MV-4-11 (cell line): ENCODE measurements at places on chromosomes 6 and 20.
A peak's percentile ranks its signal among the peaks of the same experiment; 100 is the strongest.

- DNase-seq, result no peak
These were observed 25.3 kb downstream of the RAB44 start for GRCh38 chr6:36722879-36723278.

GRCh38 chr20:61903575-61904340 lies 161.9 kb downstream of the TAF4 start:
- no peak for DNase-seq

- DNase-seq, result no peak
These were observed 1.8 kb downstream of the GATA5 start for GRCh38 chr20:62473717-62474603.

DNA sequence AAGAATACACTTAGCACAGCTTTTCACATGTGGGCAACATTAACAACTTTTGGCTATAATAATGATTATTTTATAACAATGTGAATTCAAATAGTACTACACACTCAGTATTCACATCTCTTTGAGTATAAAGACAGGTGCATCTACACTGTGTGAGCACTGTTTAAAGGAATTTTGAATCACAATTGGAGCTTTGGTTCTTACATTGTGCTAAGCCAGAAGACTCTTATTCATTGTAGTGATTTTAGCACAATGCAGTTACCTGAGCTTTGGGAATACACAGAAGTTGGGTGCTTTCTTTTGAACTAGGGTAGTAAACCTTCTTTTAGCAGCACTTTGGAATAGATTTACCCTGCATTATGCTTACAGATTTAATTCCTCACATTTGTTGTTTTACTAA lies 20.5 kb downstream of the RIMS1 start:
- no peak for DNase-seq

DNA sequence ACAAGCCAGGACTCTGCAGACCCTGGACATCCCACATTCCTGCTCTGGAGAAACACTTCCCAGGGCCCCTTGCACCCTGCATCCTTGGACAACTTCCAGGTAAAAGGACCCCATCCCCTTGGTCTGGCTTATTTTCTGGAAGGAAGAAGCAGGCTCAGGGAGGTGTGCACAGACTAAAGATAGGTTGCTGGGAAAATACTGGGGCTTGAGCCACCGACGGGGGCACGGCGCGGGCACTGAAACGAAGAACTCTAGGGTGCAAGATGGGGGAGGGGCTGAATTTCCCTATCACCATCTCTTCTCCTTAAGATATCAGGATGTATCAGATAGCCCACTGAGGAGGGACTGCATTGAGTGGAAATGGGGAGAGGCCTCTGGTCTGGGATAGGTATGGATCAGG lies 805 bp downstream of the FRS3 start:
- no peak for DNase-seq

DNA sequence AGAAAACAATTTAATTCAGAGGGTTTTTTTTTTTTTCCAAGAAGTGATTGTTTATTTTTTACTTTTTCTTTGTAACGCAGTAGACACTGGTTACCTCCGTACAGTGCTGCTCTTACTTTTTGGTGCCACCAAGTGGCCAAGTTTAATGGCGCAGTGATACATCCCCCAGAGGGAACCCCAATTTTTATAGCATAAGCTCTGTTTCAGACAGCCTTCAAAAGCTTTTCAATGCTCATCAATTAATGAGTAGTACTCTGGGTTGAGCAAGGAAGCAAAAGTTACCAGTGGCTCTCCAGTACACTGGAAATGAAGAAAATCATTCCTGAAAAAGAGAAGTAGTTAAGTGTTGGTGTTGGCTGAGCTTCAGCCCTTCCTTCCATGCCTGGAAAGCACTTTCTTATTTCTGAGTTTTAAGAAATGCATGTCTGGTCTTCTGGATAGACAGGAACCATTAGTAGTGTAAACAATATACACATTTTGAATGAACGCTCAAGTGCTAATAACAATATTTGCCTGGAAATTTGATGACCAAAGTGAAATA lies 129.1 kb upstream of the SMLR1 start:
- no peak for DNase-seq

DNA sequence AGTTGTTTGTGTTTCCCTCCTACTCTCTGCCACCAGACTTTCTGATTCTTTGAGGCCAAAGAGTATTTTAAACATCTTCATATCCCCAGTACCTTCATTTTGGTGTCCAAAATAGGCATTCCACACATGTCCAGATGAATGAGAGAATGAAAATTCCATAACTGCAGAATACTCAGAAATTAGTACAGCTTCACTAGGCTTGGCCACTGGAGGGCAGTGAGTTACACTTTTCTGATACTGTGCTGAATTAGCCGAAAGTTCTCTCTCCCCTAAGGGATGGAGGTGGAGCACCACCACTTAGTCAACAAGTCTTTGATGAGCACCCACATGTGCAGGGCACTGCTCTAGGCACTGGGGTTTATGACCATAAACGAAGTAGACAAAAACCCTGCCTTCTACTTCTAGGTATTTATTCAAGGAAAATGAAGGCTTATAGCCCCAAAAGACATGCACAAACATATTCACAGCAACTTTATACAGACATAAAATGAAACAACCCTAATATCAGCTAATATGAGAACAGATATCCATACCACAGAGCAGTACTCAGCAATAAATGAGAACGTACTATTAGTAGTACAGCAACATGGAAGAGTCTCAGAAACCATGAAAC lies 46.1 kb upstream of the TMEM217 start:
- peak; percentile 31 for DNase-seq

- DNase-seq, result no peak
These were observed 174.6 kb downstream of the ADGRG6 start for GRCh38 chr6:142476452-142476851.
